ENCODE measurements at places on chromosomes 6 and 20.

DNA sequence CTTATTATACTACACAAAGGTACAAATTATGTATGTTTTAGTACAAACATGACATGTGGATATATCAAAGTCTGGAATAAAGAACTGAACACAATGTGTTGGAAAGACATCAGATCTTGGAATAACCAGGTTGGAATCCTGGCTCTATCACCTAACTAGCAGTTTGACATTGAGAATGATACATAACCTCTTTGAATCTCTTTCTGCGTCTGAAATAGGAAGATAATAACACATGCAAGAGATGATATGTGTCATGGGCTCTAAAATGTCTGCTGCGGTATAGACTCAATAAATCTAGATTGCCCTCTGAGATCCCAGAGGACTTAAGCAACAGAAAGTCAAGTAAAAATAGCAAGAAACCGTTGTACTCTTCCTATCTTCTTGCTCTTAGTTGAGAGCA is 66.8 kb upstream of the CCN2 start:
- DNase-seq, result no peak

DNA sequence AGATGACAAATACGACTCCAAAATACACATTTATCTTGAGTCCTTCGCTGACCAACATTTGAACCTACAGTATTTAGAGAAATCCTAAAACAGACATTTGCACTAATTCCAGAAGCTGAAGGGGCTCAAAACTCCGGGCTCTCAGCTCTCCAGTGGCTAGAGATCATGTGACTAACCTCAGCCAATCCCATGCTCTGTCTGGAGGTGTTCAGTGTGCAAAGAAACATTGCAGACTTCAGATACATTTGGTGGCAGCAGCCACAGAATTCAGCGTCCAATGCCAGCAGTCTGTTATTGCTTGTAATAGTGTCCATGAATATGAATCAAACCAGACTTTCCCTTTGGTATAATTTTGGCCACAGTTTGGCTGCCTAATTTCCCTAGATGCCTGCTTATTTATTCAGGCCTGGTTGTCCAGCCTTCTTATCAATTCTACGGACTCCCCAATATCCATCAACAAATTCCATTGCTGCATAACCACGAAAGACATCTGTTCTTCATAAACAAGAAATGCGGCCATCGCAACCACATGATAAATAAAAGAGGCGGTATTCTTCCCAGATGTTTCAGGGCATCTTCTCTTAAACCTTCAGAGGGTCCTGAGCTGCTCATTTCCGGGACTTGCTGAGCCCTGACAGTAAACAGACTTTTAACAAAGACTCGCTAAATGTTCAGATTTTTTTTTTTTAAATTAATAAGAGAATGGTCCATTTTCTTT is 14.5 kb upstream of the CYP24A1 start:
- DNase-seq, result no peak

DNA sequence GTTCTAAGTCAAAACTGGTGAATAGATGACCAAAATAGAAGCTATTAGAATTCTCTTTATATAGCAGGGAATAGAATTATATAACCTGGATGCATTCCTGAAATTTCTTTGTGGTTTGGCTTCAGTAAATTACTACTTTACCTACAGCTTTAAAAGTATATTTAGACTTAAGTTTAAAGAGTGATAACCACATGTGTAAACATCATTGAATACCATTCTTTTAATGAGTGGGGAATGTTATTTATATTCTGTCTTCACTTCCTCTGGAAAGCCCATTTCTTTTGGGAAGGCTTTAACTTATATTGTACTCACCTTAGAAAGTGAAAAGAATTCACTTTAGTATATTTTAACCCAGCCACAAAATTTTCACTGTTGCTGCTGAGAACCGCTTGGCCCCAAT is 39.1 kb downstream of the PLEKHG1 start:
- DNase-seq, result no peak

DNA sequence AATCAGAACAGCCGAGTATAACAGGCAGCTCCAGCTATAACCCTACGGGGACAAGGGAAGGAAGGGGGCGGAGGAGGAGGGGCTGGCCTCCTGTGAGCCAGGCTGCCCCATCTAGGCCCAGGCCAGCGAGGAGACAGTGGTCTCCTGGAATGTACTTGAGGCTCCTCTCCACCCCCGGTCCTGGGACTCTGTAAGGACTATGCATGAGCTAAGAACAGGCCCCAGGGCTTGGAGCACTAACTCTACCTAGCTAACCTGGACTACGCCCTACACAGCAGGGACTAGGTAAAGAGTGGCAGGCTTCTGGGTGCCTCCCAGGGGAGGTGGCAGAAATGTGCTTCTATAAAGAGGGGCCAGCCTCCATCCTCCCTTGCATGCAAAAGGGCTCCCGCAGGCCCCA is 8.9 kb downstream of the KCNK15 start:
- no peak for DNase-seq

DNA sequence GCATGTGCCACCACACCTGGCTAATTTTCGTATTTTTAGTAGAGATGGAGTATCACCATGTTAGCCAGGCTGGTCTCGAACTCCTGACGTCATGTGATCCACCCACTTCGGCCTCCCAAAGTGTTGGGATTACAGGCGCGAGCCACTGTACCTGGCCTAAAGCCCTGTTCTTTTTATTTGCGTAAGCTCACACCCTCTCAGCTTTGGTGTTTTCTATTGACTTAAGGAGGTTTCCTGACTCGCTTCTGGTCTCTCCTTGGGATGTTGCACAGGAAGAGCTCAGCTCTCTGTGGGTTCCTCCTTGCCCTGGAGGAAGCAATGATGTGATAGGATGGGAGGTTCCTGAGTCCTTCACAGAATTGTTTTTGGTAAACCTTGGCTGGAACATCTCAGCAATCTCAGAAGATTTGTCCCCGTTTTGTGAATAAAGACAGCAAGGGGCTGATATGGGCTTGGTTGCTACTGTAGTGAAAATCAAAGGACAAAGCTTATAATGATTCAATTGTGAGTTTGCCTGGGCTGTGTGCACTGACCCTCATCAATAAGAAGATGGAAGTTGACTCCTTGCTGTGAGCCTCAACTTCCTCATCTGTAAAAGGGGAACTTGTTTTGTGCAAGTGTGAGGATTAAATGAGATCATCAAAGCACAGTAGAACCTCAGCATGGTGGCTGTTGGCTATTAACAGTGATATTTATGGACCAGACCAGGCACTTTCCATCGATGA is 27.0 kb downstream of the TOX2 start:
- DNase-seq, result no peak

- DNase-seq, result no peak
These were observed 94.1 kb downstream of the CDH22 start for GRCh38 chr20:46213946-46214823.

GRCh38 chr6:95572098-95572497 is 5.2 kb upstream of the MANEA start:
- no peak for DNase-seq

DNA sequence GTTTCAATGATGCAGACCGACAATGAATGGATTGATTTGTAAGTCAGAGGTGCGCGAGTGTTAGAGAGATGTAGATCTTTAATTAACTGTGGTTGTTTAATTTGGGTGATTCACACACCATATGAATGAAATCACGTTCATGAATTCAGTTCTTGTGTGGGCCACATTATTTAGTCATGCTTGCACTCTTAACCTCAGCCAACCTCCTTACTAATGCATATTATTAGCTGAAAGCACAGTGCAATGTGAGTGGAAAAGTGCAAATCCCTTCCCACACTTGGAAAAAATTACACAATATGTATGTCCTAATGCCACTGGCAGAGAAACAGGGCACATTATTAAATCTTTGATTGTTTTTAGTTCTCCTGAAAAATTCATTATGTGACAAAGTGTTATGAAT is 512.5 kb downstream of the BCKDHB start:
- no peak for DNase-seq

DNA sequence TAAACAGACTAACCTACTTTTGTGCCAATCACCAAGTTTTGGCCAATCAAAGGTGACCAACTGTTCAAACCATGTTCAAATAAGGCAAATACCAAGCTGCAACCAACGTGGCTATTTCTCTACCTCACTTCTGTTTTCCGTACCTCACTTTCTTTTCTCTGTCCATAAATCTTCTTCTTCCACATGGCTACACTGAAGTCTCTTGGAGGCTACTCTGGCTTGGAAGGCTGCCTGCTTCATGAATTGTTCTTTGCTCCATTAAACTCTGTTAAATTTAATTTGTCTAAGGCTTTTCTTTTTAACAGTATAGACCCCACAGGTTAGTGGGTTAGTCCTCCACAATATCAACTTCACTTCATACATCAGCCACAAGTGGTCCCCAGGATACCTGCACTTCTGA is 58.8 kb downstream of the MKKS start:
- no peak for DNase-seq

DNA sequence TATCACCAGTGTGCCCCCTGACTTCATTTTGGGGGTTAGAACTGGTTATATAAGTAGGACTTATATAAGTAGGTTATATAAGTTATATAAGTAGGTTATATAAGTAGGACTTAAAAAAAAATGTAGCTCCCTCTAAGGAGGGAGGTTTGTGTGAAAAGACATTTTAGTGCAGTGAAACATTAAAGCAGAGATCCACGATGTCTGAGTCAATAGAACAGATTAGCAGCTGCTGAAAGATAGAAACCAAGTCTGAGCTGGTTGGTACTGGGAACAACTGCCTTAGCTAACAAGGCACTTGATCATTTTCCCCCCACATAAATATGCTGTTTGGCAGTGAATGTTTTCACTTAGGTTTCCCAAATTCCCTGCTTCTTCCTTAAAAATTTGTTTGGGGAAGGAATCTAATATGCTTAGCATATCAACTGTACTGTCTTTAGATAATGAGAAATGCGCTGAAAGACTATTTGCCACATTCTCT is 2.1 kb upstream of the RPS12 start:
- peak; percentile 52 for DNase-seq

DNA sequence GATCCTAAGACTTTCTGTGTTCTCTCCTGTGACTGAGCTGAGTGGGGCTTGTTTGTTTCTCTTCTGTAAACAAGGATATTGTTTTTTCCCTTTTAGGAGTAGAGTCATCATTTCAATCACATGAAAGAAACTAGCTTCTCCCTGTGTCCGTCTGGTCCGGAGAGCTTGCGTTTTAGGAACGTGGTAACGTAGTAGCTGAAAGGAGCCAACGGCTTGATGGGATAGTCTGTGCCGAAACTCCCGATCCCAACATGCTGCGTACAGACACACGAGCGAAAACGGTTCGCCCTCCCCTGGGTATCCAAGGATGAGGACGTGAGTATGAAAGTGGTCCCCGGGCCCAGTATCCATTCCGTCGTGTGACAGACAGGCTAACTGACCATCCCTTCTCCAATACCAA is 146.5 kb downstream of the ZMYND8 start:
- no peak for DNase-seq

- no peak for DNase-seq
These were observed 634.8 kb upstream of the FLRT3 start for GRCh38 chr20:14972256-14972655.

DNA sequence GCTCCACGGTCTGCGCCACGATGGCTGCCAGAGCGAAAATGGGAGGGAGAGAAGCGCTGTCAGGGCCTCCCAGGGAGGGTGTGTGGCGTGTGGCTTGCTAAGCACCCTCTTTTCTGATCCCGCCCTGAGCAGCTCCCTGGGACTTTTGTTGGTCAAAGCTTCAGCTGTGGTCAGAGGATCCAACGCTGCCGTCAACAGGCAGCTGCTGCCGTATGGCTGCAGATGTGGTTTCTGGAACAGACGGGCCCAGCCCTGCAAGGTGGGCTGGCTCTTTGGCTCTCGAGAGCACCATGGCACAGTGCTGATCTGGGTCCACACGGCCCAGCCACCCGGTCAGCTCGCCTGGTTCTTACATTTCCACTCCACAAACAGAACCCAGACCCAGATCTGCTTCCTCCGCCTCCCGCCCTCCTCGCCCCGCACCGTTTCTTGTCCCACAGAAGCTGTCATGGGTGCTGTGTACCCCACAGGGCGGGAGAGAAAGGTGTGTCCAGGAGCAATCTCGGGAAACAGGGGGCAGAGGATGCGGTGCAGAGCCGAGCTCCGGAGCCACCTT is 86.0 kb upstream of the BHLHE23 start:
- no peak for DNase-seq

DNA sequence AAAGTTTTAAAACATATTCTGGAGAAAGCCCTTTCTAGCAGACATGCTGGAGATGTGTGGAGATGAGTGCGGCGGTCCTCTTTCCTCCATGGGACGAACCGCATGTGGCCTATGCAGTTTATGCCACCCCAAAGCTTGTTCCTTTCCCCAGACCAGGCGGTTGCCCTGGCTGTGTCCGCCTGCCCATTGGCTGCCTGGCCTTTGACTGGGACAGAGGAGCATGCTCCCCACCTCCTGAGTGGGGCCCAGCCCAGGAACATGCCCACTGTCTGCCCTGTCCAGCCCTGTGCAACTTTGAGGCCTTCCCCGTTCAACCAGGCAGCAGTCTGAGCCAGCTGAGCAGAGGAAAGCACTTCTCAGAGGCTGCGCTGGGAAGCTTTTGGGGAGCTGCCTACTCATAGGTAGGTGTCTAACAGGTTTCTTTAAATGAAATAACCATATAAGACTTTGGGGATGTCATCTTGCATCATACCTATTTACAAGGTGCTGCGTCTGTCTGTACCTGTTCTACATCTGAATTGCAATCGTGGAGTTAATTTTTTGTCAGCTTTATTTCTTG is 20.6 kb downstream of the FOXC1 start:
- no peak for DNase-seq

GRCh38 chr6:118581489-118581959 is 33.4 kb downstream of the PLN start:
- no peak for DNase-seq

DNA sequence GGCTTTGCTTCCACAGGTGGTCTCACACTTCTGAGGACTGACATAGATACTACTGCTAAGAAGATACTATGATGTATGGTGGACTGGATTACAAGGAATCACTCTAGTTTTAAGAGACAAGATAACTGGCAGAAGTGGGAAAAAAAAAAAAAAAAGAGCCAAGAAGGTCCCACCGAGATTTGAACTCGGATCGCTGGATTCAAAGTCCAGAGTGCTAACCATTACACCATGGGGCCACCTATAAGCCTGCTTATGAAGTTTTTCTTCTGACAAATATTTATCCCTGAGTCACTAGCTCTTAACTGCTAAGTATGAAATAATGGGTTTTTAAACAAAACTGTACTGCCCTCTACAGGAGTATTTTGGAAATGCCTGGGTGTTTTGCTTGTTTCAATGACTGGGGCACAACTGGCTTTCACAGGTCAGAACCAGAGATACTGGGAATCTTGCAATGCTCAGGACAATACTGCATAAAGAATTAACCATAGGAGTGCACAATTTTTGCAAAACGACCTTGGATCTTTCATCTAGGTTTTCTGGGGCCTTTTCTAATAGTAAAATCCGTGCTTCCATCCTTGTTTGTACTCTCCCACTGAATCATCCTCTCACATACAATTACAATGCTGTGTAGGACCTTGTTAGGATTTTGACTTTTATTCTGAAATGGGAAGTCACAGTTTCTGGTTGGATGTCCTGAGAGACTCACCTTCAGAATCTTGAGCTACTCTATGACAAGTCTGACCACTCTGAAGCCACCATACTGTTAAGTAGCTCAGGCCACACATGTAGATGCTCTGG is 116.3 kb downstream of the OR2B2 start:
- DNase-seq, result peak; percentile 75
